ENCODE measurements at places on chromosomes 2 and 18.
A peak's percentile ranks its signal among the peaks of the same experiment; 100 is the strongest.

DNA sequence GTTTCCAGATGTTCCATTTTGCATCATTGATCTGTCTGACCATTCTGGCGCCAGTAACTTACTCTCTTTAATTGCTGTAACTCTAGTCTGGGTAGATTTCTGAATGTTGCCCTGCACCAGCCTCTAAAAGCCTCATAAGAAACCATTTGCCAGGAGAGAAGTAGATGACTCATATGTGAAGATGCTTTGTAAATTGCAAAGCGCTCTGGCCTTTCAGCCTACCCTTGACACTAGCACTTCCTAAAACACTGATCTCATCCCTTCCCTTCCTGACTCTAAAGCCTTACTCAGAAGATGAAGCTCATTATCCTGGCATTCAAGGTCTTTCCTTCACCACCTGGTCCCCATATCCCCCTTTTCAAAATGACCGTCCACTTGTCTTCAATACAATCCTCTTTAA is 193.2 kb upstream of the MEX3C start:
- DNase-seq, result no peak

GRCh38 chr2:60535685-60536312 is 17.7 kb downstream of the BCL11A start:
- no peak for DNase-seq

GRCh38 chr2:8889978-8890377 is 52.6 kb upstream of the KIDINS220 start:
- no peak for DNase-seq

DNA sequence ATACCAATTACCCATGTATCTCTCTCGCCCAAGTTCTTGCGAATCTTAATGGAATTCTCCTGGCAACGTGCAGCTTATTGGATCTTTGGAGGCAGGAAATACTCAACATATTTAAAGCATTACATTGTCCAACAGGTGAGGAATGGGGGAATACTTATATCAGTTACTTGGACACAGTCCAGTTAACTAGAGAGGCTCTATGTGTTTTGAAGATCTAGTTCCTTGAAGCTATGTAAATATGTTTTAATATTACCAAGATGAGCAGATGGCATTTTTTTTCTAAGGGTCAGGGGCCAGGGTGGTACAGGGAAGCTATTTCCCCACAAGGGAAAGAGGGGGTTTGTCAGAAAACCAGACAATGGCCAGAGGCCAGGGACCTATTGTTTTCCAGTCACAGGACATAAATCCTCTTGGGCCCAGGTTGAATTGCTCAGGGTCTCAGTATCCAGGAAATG is 26.8 kb upstream of the MC5R start:
- no peak for DNase-seq

- peak; percentile 59 for DNase-seq
Measured at GRCh38 chr2:241009601-241010530, 11.4 kb downstream of the SNED1 start.

GRCh38 chr2:26243470-26244308 is 743 bp downstream of the HADHA start:
- peak; percentile 40 for DNase-seq

DNA sequence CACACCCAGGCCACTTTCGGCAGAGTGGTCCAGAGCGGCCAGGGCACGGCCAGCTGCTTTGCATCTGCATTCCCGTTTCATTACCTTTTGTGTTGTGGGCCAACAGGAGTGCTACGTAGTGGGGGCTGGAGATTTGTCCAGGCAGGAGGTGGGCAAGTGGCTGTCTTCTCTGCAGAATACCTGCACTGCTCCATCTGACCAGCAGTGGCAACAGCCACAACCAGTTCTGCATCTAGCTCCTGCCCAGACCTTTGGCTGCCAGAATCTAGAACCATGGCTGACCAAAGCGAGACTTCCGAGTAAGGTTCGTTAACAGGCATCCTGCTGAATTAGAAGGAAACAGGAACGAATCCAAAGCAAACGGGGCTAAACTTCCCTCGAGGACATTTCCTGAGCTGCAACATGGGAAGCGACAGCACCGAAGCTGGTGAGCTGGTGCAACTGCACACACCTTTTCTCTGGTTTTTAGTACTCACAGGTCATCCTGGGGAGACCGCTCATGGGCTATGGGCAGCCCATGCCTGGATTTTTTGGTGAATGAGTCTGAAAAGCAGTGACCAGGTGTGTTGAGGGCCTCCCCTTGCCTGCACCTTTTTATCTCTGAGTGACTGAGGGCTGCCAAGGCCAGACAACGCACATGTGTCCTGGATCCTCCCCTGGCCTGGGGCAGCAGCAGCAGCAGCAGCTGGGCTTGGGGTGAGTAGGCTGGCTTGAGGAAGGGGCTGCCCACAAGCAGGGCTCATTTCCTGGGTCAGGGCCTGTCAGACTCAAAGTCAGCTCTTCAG is 10.5 kb downstream of the GDF7 start:
- peak; percentile 35 for DNase-seq

DNA sequence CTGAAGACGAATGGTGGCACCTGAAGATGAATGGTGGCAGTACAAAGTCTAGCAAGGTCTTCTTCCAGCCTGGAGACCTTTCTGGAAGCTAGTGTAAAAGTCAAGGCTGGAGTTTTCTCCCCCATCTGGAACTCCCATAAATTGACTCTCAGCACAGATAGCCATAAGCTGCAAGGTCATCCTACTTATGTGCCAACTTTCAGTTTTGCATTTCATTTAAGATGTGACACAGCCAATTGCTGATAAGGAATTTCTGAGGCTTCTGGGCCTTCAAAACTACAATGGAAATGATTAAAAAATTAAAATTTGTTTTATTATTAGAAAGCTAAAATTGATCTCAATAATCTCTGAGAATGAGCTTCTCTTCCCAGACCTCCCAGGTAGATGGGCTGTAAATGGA is 10.2 kb downstream of the XDH start:
- no peak for DNase-seq

Measured in neural progenitor cell (in vitro differentiated cells).